Left cardiac atrium (tissue), 4 donors: ENCODE measurements at places on chromosomes 7 and 10. TPM values are rescaled to one million over a fixed set of nuclear protein-coding genes. Genes with fewer than 3 reads are reported as not detected.

DNA sequence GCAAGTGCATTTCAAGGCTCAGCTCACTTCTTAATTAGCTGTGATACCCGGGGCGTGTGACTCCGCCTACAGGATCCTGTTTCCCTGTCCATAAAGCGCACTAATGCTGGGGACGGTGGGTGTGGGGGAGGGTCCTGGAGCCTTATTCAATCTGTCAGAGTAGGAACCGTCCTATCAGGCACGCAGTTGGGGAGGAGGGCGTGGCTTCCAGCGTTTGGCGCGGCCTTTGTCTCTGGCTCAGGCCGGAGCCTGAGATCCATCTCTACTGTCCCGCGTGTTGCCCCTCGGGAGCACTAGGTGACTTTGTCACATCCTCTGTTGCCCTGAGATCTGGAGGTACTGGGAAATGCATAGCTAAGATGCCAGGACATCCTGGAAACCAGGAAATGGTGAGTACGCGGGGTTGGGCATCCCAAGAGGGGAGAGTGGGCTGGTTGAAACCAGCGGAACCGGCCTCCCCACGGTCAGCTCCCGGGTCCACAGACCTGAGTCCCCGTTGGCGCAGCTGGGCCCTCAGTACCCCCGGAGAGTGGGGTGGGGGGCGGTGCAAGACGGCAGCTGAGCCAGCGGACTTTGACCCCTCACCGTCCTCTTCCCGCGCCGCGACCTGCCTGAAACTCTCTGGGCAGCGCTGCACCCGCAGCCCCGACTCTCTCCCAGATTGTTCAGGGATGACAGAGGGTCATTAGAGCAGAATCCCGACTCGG is 104.4 kb upstream of the ZNF92 start:
- peak; percentile 52 for DNase-seq

GRCh38 chr10:24894309-24894708 is 58.1 kb downstream of the PRTFDC1 start:
- DNase-seq, result no peak

GRCh38 chr7:68381731-68382130 is 1216.5 kb upstream of the AUTS2 start:
- no peak for DNase-seq

DNA sequence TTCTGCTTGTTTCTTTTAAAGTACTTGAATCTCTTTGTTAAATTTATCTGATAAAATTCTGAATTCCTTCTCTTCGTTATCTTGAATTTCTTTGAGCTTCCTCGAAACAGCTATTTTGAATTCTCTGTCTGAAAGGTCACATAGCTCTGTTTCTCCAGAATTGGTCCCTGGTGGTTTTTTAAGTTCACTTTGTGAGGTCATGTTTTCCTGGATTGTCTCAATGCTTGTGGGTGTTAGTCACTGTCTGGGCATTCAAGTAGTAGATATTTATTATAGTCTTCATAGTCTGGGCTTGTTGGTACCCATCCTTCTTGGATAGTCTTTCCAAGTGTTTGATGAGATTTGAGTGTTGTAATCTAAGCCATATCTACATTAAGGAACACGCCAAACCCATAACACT is 1060.6 kb downstream of the LRMDA start:
- no peak for DNase-seq

DNA sequence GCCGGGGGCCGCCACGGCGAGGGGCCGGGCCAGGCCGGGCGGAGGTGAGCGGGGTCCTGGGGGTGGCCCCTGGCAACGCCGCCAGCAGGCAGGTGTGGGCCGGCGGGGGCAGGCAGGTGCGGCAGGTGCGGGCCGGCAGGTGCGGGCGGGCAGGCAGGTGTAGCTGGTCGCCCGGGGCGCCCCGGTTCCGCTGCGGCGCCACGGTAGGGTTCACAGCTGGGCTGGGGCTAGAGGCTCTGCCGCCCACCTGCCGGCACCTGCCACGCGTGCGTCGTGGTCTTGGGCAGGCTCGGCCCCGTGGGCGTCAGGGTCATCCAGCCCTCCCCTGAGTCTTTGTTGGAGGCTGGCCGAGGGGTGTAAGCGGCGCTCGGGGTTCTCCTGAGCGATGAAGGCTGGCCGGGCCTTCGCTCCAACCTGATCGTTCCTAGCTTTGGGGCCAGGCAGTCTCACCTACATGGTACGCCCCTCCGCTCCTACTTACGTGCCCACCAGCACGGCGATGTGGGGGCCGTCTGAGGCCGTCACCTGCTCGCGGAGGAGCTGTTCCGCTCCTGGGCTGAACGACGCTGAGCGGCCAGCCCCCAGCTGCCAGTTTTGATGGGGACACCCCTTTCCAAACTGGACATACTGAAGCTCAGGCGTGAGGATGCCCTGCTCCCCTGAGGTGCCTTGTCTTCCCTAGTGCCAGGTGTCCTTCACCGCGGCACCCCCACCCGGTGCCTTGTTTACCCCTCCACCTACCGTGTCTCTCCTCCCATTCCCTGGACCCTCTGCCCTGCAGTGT is 493 bp downstream of the ZMIZ2 start:
- no peak for DNase-seq

DNA sequence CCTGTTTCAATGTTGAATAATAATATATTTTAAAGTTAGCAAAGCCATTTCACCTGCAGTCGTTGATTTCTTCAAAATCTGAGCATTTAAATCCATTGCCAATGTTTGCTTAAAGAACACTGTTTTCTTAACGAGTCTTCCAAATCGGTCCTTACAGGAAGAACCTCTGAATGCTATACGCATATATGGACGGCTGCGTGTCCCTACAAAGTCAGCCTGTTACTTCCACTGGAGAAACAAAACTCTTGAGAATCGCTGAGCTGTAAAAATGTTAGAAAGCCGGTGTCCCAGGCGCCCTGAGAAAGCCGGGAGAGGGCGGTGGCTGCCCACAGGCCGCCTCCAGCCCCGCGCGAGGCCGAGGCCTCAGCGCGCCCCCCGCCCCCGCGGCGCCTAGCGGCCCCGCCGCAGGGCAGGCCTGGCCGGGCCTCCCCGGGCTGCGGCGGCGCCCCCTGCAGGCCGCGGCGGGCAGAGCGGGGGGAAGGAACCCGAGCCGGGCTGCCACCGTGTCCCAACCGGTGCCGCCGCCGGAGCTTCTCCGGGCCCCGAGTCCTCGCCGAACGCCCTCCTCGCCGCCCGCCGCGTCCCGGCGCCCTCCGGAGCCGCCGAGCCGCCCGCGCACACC is at the start of gene FHIP2A:
Gene FHIP2A, plus strand, starts transcription at position 488 of the 622 bp plus-strand sequence. CDS start 299 bp downstream, outside the sequence.
- peak; percentile 82 for DNase-seq

DNA sequence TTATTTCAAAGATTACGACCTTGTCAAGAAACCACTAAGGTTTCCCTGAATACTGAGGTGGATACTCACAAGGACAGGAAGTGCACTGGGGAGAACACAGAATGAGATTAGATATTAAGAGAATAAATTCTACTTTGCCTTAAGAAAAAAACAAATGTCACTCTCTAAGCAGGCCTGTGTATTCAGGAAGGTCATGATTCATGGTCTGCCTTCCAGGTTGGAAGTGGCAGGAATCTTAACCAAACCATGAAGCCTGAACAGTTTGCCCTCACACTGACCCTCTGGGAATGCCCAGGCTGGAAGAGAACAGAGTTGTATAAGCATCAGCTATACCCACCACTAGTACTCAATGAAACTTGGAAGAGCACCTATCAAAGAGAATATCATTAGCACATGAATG is 227.6 kb downstream of the DGKI start:
- DNase-seq, result no peak

- no peak for DNase-seq
Measured at GRCh38 chr7:96415293-96415940, 93.5 kb upstream of the SLC25A13 start.

DNA sequence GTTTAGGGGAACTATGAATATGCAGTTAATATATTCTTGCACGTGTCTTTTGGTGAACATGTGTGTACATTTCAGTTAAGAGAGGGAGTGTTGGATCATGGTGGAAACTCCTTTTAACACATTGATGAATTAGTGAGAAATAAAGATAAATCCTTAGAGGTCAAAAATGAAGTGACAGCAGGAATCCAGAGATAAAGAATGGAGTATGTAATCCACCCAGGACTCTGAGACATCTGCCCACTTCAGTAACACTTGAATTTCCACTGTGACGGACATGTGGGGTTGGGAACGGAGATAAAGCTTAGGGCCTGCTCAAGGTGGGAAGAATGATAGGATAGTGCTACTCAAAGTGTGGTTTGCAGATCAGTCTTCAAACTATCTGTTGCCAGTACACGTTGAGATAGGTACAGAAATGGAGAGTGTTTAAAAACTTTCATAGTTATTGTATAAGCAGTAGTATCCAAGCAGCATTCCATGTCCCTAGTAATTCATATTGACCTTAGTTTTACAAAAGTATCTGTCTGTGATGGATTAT is 6.6 kb upstream of the RELN start:
- no peak for DNase-seq

DNA sequence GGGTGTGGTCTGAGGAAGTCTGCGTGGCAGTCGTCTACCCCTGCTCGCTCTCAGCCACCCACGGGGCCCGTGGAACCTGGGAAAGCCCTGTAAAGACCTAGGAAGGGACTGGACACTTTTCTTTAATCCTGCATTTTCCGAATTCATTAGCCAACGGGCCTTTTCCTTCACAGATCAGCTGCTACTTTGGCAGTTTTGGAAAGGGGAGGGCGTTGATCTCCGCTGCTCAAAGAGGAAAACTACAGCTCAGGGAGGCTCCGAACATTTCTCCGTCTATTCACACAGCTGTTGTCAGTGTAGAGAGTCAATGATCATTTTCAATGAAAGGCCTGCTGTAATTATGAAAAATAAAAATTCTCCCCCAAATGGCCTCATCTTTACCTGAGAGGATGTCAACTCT is 450.1 kb upstream of the MKI67 start:
- DNase-seq, result no peak

DNA sequence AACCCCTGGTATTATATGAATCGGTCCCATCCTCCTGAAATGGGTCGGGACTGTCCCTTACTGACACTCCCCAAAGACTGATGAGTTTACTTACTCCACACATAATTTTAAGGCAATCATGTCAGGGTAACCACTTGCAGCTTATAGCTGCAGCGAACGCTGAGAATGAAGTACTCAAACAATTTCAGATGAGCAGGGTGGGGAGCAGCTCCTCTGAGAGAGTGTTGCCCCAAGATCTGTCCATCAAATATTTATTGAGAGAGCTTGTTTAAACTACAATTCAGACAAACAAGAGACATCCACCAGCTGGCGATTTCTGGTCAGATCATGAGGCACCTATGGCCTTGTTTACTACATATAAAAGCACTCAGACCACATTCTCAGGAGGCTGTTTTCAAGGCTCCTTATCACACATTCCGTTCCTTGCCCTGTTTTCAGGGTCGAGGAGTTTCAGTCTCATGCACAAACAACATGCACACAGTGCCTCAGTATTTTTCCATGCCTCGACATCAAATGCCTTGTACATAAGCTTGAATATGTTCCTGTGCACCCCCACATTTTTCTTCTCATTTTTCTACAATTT is 80.1 kb downstream of the THSD7A start:
- DNase-seq, result no peak

DNA sequence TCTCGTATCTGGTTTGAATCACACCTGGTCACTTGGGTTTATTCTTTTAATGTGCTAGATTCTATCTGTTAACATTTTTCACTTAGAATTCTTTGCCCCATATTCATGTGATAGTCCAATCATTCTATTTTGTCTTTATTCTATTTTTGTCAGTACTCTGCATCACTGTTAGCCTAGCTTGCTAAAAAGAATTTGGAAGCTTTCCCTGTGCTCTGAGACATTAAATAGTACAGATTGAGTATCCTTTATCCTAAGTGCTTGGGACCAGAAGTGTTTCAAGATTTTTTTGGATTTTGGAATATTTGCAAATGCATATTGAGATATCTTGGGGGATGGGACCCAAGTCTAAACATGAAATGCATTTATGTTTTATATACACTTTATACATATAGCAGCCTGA is 51.0 kb downstream of the RALA start:
- DNase-seq, result no peak

GRCh38 chr10:79224992-79225391 is 122.3 kb upstream of the PPIF start:
- no peak for DNase-seq

GRCh38 chr10:21694631-21695030 is 160.6 kb downstream of the MLLT10 start:
- no peak for DNase-seq

GRCh38 chr7:47380325-47381133 is 201.4 kb downstream of the TNS3 start:
- no peak for DNase-seq

- DNase-seq, result no peak
Measured at GRCh38 chr10:31197886-31198285, 121.1 kb upstream of the ZEB1 start.

GRCh38 chr7:132321387-132321786 is 254.9 kb downstream of the PLXNA4 start:
- DNase-seq, result no peak

DNA sequence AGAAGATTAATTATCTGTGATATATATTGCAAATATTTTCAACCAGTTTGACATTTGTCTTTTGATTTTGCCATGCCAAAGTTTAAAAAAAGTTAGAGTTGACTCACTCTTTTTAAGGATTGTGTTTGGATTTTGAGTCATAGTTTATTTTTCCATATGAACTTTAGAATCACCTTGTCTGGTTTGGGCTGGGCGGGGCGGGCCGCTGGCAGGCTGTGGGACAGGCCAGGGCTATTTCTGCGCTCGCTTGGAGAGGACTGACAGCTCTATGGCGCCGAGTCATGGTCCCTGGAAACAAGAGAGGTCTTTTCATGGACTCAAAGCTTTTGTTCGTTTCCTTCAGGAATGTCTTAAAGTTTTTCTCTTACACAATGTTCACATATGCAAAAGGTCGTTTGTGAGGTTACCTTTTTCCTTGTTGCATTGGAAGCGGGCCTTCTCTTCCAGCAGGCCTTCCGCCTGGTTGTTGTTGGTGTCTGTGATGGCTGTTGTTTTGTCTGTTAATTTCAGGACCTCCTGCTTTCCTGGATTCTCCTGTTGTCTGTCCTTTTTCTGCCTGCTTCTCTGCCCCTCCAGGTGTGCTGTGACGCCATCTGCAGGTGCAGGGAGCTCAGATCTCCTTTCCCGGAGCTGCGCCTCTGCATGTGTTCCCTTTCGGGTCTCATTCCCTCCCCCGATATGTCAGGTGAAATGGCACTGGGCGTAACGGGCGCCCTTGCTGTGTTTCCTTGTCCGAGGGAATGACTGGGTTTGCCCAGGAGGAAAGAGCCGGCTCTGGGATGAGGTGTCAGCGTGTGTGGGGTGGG is 53.8 kb downstream of the INPP5A start:
- DNase-seq, result peak; percentile 64

DNA sequence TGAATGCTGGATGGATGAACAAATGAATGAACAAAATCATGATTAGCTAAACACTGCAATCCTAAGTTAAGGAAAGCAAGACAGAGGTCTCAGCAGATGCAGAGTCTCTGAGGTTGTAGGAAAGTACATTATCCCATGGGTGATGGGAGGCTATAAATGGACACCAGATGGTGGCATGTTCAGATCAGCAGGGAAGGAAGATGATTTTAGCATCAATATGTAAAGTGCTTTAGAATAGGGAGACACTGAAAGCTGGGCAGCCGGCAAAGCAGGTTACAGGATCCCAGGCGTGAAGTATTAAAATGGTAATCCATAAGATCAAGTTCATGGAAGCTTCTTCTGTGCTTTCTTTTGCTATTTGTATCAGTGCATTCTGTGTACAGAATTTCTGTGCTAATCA is 7.9 kb upstream of the RAPGEF5 start:
- no peak for DNase-seq

- DNase-seq, result no peak
Measured at GRCh38 chr10:121478556-121478955, 119.7 kb downstream of the FGFR2 start.

PDK4 gene
- total RNA-seq, result 129 TPM

ZNF775 gene
- 4.2 TPM for total RNA-seq

CALHM1 gene
- total RNA-seq, result not detected

WDR86 gene
- total RNA-seq, result 0.84 TPM

HTR5A gene
- total RNA-seq, result not detected

TRIM50 gene
- total RNA-seq, result not detected

ASL gene
- total RNA-seq, result 11.1 TPM

COL1A2 gene
- total RNA-seq, result 270 TPM

TMEM229A gene
- 0.71 TPM for total RNA-seq
